RPMI7951 (cell line): ENCODE measurements at places on chromosomes 5 and 9. TPM values are rescaled to one million over a fixed set of nuclear protein-coding genes. Genes with fewer than 3 reads are reported as not detected.

DNA sequence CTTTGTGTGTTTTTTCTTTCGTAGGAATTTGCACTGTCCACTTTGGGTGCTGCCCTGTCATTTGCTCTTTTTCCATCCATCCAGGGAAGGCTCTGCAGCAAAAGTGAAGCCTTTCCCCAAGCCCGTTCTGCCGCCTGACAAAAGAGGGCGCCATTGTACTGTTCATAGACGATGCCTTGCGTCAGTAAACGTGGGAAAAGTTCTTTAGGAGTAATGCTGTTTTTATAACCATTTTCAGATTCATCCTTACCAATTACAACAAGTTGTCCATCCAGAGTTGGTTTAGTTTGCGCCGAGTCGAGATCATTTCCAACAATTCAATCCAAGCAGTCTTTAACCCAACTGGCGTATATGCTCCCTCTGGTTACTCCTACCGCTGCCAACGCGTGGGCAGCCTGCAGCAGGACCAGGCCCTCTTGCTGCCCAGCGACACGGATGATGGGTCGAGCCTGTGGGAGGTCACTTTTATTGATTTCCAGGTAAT, 34.3 kb upstream of the RPS23 start:
- peak; percentile 73 for DNase-seq

GRCh38 chr5:112869948-112870347, 8.9 kb downstream of the SRP19 start:
- DNase-seq, result no peak

The FGF1 gene
- total RNA-seq, result 11.5 and 13.1 TPM in 2 replicates

The IFNK gene
- not detected in 2 replicates for total RNA-seq

The PCDHB6 gene
- total RNA-seq, result 0.20 and 0.24 TPM in 2 replicates

The PCDHB7 gene
- 0.39 and 0.48 TPM in 2 replicates for total RNA-seq

DNA sequence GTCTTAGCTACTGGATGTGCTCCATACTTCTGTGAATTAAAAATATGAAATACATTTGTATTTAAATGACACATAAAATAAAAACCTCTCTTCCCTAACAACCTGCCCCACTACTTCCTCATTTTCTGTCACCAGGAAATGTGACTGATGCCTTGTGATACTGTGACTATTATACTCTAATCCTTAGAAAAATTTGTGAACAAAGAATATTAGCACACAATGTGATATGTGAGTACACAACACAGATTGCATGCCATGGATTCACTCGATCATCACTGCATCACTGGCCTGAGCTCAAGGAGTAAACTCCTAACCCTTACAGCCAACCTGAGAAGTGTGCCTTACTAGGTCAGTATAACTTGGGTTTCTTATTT, 281.0 kb downstream of the EFNA5 start:
- no peak for DNase-seq

DNA sequence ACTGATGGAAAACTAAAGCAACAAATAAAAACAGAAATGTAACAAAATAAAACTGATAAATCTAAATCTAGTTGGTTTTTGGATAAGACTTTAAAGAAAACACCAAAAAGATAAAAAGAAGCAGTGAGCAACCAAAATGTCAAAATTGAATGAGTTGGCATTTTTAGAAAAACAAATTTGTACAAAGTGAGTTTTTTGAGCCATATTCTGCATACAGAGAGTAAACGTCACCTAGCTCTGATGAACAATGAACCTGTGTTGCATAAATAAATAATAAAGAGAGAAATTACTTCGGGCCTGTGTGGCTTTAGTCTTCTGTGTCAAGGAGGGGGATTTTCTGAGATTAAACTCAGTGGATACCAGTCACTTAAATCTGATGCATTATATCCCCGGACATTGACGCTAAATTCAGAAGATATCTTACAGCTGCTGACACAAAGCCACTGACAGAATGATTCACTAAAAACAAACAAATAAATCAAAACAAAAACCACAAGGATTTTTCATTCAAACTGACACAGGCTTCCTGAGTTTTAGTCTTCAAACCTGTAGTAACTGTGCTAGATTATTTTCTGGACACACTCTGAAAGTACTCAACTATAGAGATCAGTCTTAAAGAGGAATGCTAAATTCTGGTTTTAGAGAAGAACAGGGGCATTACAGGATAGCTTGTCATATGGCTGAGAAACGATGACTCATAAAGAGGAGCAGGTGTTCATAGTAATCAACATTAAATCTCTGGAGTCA, 403.5 kb upstream of the ST8SIA4 start:
- DNase-seq, result no peak

DNA sequence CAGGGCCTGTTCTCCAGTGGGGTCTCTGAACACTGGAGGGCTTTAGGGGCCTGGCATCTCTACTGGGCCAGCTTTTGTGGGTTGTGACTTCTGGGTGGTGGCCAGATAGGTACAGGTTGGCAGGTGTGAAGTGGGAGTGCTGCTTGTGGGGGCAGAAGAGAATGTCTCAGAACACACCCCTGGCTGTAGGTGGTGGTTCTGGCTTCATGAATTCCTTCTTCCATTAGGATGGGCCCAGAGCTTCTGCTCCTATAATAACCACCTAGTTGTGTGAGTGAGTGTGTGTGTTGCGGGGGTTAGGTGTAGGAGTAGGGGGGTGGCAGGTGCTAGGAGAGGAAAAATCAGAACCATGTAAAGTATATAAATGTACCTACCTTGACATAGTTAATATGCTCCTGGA, 1.6 kb downstream of the PDZD2 start:
- DNase-seq, result no peak

DNA sequence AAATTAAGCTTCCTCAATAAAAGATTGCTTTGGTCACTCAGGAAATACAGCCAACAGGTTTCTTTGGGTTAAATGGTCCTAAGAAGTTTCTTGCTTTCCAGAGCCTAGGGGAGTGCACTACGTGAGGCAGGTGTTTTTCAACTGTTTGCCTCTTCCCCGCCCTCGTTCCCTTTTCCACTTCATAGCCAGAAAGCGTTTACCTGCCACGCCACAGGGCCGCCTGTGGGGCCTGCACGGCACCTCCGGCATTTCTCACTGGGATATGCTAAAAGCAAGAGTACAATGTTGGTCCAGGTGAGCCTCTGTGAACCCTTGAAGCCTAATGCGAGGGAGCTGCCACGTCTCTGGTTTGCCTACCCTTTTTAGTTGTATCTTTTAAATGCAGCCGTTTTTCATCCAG, 167.6 kb upstream of the OTULINL start:
- no peak for DNase-seq

DNA sequence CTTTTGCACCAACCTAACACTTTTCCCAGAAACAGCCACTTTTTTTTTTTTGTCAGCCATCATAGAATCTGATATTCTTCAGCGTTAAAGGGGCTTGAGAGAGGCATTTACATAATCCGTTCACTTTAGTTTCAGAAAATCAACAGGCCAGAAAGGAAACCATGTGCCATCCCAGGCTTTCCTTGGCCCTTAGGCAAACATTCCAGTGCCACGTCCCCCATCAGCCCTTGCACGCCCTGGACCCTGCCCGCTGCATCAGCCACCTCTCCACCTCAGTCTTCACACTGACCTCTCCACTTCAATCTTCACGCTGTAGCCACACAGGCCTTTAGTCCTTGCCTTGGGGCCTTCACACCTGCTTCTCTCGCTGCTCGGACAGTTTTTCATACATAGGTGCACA, 123.2 kb downstream of the GRIA1 start:
- no peak for DNase-seq

DNA sequence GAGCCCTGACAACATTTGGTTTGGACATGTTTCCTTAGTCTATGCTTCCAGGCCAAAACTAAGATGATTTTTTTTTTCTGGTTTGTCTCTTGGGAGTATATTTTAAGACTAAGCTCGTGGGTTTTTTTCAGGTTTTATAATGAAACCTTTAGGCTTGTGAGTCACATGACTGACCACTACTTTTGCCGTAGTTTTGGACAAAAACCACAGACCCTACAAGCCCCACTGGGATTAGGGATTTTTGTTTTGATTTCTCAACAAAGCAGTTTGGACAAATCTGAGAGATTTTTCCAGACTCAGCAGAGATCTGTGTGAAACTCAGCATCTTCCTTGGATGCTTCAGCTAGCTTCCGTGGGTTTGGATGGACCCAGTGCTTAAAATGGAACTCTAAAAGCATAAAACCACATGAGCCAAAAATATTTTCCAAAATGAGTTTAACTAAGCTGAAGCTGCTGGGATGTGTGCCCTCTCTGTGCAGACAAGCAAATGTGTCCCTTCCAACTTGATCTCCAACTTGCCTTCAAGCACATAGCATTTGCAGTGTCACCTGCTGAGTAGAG, 70.3 kb upstream of the SMIM15 start:
- DNase-seq, result peak; percentile 6

DNA sequence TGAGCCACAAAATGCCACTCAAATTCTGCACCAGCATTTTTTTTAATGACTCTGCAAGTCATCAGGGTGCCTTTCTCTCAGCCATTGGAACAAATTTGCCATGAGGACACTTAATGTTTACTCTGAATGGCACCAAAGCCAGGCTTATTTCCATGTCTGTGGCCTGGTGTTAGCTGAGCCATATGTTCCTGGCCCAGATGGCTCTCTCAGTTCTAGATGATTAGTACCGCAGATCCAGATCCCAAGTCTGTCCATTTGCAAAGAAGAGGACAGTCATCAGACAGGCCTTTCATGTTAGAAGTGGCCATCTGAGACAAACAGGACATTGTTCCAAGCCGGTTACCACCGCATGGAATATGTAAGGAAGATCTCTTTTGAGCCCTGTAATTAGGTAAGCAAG, 70.3 kb downstream of the INSYN2B start:
- DNase-seq, result peak; percentile 12

DNA sequence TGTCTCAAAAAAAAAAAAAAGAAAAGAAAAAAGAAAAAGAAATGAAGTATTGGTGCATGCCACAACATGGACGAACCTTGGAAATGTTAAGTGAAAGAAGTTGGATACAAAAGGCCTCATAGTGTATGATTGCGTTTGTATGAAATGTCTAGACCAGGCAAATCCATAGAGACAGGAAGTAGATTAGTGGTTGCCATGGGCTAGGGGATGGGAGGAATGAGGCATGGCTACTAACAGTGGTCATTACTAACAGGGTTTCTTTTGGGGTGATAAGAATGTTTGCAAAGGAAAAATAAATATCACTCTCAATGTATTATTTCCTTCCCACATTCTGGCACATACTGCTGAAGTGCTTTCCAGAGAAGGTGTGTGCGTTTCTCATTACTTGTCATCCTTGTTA, 44.1 kb downstream of the UGCG start:
- DNase-seq, result no peak

DNA sequence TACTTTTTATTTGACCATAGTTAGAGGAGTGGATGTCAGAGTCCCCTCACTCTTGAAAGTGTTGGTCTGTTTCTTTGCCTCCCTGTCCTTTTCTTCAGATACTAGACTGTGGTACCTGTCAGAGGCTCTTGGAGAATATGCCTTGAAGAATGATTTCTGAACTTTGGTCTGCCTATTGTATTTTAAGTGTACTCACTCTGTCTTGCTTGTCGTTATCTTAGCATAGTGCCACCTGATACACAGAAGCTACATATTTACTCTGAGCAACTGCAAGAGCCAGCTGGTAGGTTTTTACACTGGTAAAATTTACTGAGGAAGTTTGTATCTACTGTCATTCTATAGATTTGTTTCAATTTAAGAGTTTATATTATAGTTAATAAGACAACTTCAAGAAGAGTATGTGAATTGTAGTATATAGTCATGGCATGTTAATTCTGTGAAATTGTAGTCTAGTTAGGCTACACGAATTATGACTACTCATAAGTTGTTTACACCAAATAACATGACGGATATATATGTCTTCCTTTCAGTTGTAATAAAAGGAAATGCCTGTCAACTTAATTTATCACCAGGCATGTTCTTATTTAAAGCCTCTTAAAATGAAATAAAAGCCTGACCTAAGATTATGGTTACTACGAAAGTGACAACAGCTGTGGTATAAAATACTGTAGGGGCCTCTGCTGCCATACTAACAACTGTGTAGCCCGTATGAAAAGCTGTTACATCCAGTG, 201.7 kb downstream of the KDM4C start:
- no peak for DNase-seq

- DNase-seq, result no peak
These were observed 147.8 kb downstream of the CACNA1B start for GRCh38 chr9:138025417-138025816.

- DNase-seq, result no peak
These were observed 18.4 kb downstream of the NKD2 start for GRCh38 chr5:1026700-1027621.

DNA sequence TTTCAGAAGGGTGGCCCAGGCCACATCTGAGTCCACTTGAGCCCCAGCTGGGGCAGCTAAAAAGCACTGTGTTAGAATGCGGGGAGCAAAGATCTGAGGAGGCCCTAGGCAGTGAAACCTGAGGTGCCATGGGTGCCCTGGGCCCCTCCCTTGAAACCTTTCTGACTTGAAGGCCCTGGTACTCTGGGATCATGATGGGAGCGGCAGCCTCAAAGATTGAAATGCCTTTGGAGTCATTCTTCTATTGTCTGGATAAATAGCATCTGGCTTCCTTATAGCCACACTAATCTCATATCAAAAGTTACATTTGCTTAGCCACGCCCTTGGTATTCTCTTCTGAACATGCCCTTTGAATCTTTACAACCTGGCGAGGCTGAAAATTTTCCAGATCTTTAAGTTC, 7.7 kb upstream of the SEMA5A start:
- no peak for DNase-seq

DNA sequence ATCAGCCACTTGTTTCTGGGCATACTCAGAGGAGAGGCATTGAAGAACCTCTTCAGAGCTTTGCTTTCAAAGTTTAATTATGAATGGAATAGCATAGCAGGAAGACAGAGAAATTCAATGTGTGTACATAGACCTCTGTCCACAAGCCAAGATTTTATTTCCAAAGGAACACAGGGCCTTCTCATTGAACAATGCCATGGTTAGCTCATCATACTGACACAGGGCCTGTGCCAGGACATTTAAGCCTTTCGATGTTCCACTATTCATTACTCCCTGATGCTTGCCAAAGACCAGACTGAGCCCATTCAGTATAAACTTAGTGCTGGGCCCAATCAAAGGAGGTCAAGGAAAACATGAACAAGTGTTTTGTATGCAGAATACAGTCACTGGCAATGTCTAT, 280.8 kb downstream of the FBXL17 start:
- peak; percentile 20 for DNase-seq

- DNase-seq, result no peak
These were observed 155.6 kb downstream of the CRB2 start for GRCh38 chr9:123511326-123512277.

- no peak for DNase-seq
These were observed 243.8 kb downstream of the CSNK1G3 start for GRCh38 chr5:123755653-123756317.

The ANKRD31 gene
- under 0.01 TPM in 1 of 2 replicates, not detected in the other for total RNA-seq

DNA sequence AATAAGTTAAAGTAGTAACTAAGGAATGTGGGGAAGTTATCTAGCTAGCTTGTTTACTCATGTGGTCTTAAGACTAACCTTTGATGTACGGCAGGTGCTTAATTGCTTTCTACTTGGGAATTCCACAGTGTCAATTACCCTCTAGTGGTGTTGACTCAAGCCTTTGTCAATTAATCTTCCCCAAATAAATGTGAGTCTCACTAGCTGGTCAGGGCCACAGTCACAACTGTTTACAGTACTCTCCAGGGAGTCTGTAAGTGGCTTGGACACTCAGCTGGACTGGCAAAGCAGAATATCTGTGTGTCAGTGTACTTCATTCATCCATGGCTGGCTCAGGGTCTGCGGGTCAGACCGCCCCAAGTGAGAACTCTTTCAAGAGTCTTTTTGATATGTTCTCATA, 30.8 kb downstream of the SMIM3 start:
- no peak for DNase-seq

The FYB1 gene
- total RNA-seq, result 0.60 and 0.68 TPM in 2 replicates

GRCh38 chr5:135193213-135194125, 159.4 kb upstream of the PITX1 start:
- DNase-seq, result peak; percentile 63

The TTLL11 gene
- 0.60 and 2.0 TPM in 2 replicates for total RNA-seq
